ENCODE measurements at places on chromosomes 1 and 21.

- DNase-seq, result peak; percentile 60
These were observed 4.0 kb downstream of the CASQ2 start for GRCh38 chr1:115764541-115764940.

- DNase-seq, result no peak
These were observed 449.5 kb upstream of the CAMK1G start for GRCh38 chr1:209134001-209134400.

DNA sequence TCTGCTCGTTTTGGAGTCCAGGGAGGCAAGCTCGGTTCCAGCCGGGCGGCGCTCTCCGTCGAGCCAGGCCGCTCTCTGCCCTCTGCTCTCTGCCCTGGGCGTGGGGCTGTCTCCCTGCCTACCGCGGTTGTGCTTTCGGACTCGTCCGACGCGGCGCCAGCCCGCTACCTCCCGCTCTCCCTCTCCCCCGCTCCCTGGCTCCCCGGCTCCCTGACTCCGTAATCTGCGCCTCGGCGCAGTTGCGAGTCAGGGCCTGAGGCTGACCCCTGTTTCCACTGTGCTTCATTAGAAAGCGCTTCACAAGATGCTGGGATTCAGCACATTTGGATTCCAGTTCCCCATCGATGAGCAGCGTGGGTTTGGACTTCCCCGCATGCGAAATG lies 2.2 kb downstream of the SOX13 start:
- DNase-seq, result no peak

GRCh38 chr1:165397944-165398343 lies 41.4 kb upstream of the LMX1A start:
- DNase-seq, result no peak

DNA sequence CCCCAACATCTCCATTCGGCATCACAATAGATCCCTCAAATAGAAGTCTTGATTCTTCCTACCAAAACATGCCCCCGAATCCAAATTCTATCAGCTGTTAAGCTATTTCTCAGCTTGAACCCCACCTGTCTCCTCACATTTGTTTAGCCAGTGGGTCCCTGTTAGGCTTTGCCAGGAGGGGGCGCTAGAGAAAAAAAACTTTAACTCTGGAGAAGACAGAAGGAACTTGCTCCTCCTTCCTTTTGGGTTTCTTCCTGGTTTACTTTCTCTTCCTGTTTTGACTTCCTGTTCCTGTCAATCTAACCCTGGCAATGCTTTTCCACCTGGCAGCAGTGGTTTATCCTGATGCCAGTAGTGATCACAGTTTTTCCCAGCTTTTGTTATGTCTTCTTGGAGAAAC lies 95.6 kb upstream of the KCNK1 start:
- peak; percentile 55 for DNase-seq

- no peak for DNase-seq
These were observed 60.4 kb downstream of the KCNN3 start for GRCh38 chr1:154809436-154810413.

DNA sequence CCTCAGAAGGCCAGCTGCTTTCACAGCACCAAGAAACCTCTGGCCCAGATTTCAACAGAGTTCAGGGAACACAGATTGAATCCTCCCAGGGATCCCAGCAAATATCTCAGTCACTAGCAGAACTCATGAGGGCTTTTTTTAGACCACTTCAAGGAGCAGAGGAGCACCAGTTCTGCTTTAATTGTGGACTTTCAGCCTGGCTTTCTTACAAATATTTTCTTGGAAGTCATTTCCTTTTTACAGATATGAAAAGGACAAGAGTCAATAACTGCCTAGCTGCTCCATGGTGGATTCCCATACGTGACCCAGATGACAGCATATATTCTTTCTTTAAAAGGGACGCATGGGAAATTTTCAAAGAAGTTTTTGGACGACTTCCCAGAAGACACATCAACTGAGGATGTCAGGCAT lies 6.4 kb upstream of the LRRC8B start:
- DNase-seq, result no peak

- DNase-seq, result no peak
These were observed at the start of gene LIN28A for GRCh38 chr1:26410706-26411623. LIN28A (plus strand) TSS chr1:26410817; CDS start chr1:26410892, 75 bp downstream.

GRCh38 chr1:16073490-16074119 lies at the start of gene FAM131C:
FAM131C (minus strand) TSS chr1:16073651; CDS start chr1:16073442, 209 bp downstream.
- DNase-seq, result no peak

- no peak for DNase-seq
These were observed 1.1 kb downstream of the SGIP1 start for GRCh38 chr1:66535061-66535460.

DNA sequence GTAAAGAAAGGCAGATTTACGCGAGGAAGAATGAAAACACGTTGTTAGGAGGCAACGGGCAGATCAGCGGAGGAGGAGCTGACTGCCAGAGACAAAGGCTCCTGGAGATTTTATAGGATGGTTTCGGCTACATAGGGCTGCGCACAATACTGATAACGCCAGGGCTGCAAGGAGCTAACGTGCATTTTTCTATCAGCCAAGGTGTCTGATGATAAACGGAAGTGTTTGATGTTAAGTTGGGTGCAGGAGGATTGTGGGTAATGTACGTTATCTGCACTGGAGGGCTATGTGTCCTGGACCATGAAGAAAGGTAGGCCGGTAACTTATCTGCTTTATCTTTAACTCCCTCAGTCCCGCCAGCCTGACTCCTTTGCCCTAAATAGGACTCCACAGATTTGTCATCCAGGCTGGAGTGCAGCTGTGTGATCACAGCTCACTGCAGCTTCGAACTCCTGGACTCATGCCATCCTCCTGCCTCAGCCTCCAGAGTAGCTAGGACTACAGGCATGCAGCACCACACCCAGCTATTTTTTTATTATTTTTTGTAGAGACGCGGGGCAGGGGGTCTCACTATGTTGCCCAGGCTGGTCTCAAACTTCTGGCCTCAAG lies 29.6 kb downstream of the SETD4 start:
- DNase-seq, result no peak

- peak; percentile 32 for DNase-seq
These were observed 499 bp downstream of the C1QA start for GRCh38 chr1:22636927-22637326.

All from NCI-H524 (cell line).